ENCODE measurements at places on chromosomes 5 and 9. TPM values are rescaled to one million over a fixed set of nuclear protein-coding genes. Genes with fewer than 3 reads are reported as not detected.

Gene KIF20A
- total RNA-seq = 59.1 TPM

Gene IFNB1
- 1.2 TPM for total RNA-seq

Gene NANS
- total RNA-seq = 47.4 TPM

Gene BTNL3
- not detected for total RNA-seq

- no peaks in the 10 kb centered on the region for H3K27me3 ChIP-seq
- DNase-seq = no peak
- H3K4me3 ChIP-seq = no peak overlapping the region
Observed at GRCh38 chr5:173823721-173824567, 64.2 kb upstream of the CPEB4 start.

DNA sequence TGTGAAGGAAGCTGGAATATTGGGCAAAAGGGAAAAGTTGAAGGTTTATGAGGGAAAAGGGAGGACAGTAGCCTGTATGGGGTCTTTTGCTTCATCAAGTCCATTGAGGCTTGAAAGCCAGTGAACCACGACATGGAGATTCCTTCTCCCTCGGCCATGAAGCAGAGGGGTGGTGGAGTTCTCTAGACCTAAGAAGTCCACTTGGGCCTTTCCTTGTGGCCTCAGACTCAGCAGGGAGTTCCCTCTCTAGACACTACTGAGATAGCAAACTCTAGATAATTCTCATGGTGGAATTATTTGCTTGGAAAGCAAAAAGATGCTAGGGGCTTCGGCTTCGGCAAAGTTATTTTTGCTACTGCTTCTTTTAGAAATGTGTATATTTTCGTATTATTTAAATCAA lies 78.5 kb downstream of the FOXD1 start:
- H3K36me3 ChIP-seq = no peaks in the 10 kb centered on the region
- no peak for DNase-seq
- no peak overlapping the region for H3K4me3 ChIP-seq
- H3K4me1 ChIP-seq = no peaks in the 10 kb centered on the region
- peaks cover 46% of the 10 kb centered on the region for H3K27me3 ChIP-seq
- H3K27ac ChIP-seq = no peak overlapping the region
